Stimulated activated CD8-positive, alpha-beta memory T cell treated with anti-CD3 and anti-CD28 coated beads, Interleukin-15, amount 100 ng/mL, for 24 hours (primary cell): ENCODE measurements at places on chromosomes 7 and 10.

- DNase-seq: no peak
These were observed 51.8 kb upstream of the PRR15 start for GRCh38 chr7:29511851-29512250.

GRCh38 chr10:84654671-84655070 is 326.3 kb downstream of the CCSER2 start:
- DNase-seq: no peak

DNA sequence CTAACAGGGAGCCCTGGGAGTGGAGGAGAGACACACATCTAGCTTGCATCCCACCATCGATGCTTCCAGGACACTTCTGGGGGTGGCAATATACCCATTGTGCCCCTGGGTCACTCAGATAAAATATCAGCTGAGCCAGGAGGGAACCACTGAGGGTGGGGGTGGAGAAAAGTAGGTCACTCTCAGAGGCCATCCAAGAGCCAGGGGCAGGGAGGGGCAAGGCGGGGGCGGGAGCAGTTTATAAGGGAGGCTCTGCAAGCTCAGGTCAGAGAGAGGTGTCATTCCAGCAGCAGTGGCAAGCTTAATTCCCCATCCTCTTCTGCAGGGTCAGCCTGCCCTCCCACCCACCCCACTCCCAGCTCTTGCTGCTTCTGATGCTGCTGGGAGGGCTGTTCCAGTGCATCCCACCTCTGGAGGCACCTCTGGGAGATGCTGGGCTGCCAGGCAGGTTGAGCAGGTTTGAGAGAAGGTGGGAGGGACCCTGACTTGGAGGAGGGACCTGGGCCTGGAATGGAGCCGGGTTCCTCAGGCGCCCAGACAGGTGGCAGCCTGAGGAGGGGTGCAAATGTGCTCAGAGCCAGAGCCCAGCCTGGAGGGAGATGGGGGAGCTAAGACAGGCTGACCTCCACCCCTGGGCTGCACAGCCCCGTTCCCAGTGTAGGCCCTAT is 20.1 kb upstream of the TLX1 start:
- DNase-seq: no peak

DNA sequence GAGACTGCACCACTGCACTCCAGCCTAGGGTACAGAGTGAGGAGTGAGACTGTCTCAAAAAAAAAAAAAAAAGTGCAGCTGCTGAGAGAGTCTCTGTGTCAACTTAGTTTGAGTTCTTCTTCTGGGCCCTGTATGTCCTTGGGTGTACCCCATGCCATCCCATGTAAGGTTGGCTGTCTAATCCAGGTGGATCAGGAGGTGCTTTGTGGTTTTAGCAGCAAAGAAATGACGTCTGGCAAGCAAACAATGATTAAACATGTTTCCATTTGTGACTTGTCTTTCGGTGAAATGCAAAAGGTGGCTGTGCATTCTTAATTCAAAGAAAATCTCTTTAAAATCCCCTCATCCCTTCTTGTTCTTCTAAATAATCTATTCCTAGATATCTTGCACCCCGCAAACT is 255.9 kb downstream of the ANKRD30A start:
- DNase-seq: no peak

DNA sequence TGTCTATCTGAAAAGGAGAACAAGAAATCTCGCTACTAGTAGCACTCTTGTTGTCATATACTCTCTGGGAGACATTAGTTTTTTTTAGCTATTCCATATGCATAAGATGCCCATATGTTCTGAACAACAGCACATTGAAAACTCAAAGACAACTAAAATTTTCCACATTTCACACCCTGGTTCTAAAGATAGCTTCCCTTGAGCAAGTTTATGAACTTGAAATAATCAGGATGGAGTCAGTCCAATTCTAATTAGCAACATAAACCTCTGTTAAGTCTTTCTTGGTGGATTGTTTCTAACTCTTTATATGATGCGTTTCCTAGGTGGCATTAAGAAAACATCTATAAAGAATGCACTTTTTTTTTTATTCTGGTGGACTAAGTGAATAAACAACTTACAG is 1095.3 kb downstream of the GRM8 start:
- DNase-seq: no peak

DNA sequence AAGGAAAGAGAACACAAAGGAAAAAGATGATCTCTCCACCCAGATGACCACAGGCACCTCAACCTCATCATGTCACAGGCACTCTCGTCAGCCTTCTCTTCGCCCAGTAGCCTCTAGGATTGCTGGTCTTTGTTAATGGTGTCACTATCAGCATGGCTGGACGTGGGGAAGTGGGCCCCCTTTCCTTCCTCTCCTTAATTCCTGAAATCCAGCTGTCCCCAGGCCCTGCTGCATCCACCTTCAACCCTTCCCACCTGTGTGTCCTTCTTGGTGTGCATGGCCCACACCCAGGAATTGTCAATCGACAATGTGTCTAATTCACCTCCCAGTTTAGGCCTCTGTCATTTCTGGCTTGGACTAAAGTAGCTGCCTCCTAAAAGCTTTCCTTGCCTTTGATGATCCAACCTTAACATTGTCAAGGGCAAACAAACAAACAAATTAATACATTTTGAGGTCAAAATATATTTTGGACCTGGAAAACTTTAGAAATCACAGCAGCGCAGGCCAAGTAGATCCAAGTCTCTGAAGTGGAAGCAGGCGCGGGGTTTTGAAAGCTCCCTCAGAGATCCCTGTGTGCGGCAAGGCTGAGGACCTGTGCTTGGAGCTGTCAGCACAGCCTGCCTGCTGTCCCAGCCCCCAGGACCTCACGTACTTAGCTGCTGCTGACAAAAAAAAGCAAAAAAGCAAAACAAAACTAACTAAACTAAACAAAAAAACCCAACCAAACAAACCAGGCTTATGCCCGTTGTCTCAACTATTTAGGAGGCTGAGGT is 193.3 kb upstream of the LYZL2 start:
- no peak for DNase-seq

GRCh38 chr7:105141068-105141467 is 127.1 kb downstream of the KMT2E start:
- no peak for DNase-seq

GRCh38 chr7:100166317-100166940 is 2.0 kb downstream of the GAL3ST4 start:
- no peak for DNase-seq

DNA sequence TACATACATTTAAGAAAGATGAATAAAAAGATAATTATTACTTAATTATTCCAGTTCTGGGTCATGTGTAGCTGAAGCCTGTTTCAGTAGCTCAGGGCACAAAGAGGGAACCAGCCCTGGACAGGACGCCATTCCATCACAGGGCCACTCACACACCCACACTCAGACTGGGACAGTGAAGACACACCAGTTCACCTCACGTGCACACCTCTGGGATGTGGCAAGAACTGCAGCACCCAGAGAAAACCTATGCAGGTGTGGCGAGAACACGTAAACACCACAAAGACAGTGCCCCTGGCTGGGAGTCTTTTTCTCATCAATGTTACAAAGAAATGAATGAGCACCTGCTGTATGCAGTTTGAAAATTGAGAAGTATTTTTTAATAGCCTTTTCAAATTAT is 1.6 kb upstream of the IDI1 start:
- DNase-seq: no peak

DNA sequence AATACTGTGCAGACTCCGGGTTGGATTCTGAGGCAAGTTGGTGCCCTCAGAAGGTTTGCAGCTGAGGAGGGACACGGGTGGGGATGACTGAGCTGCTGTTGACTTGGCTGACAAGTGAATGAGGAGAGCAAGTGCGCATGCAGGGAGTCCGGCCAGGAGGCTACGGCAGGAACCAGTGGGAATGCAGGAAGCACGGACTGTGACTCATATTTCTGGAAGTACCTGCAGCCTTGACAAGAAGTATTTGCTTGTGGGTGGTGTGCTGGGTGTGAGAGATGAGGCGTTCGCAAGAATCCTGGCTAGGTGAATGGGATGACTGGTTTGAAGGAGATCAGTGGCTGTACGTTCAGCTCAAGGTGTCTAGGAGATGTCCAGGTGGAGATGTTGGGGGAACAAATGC is 30.8 kb upstream of the FXYD4 start:
- DNase-seq: no peak

DNA sequence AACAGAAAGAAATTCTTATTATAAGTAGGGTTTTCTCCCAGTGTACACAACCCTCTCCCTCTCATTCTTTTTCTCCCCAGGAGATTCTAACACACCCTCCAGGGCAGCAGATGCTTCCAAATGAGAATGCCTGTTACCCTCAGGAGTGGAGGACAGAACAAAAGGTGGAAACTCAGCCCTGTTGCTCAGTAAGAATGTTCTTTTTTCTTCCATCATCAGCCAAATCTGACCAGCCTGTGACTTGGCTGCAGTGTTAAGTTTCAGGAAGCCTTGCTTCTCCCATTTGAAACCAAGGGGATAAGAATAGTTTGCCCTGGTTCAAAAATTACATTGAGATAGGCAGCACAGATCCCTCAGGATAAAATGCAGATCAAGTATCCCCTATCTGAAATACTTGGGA is 77.5 kb upstream of the EEPD1 start:
- DNase-seq: no peak

GRCh38 chr7:155843426-155844018 is 31.3 kb upstream of the SHH start:
- DNase-seq: no peak

DNA sequence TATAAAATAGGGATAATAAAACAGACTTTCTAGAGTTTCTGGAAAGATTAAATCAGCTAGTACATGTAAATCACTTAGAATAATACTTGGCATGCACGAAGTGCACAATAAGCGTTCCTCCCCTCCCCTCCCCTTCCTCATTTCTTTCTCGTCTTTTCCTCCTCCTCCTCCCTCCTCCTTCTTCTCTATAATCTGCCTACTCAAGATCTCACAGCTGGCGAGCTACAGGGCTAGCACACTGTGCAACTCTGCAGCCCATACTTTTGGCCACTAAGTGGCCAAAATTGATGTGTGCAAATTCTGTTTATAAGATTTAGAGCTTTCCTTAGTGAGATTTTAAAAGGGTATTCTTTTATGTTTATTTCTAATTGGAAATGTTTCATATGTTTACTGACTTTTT is 565.3 kb downstream of the PHTF2 start:
- no peak for DNase-seq

DNA sequence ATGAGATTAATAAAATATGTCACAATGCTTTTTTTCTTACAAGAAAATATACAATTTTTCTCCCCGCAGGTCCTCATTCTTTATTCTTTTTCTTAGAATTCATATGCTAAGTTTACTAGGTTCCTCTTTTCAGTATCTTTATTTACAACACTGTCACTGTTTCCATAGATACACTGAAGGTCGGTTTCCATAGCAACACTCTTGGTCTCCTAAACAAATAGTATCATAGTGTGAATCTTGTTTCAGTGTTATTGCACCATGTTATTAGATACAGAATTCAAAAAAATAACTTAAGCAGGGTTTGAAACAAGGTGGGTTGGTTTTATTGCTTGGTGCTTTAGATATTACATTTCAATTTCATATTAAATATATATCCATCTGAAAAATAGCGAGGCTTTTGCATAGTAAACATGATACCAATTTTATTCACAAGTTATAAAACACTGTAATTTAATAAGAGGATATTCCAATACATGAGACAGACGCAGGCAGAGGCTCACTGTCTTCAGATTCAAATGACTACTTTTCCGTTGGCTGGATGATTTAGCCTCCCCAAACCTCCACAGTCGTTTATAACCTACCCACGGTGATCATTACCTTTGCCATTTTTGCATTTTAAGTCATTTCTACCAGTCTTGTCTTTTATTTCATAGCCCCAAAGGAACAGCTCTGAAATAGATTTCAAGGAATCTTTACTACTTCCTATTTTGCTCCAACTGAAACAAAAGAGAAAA is 88.9 kb upstream of the KLF6 start:
- no peak for DNase-seq

DNA sequence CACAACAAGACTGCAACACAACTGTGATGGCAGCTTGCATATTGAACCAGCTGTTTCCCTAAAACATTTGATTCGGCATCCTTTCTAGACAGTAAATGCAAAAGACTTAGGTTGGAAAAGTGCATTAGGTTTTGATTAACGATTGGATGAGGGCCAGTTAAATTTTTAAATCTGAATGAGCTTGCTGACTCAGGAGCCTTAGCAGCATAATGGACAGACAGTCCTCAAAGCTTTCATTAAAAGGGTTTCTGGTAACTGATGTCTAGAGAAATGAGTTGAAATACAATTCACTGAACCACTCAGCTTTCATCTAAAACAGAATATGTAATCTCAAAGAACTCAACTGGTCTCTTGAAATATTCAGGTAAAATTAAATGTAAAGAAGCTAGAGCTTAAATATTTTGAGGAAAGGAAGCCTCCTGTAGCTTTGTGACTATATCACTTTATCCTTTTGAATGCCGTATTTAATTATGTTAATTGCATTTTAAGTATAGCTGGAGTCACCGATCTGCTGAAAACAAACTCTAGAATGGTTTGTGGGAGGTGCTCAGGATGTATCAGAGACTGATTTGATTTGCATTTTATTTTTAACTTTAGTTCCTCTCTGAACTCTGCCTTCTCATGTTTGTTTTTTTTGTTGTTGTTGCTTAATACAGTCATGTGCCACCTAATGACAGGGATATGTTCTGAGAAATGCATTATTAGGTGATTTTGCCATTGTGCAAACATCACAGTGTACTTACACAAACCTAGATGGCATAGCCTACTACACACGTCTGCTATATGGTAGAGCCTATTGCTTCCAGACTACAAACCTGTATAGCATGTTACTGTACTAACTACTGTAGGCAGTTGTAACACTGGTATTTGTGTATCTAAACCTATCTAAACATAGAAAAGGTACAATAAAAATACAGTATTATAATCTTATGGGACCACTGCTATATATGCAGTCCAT is 29.2 kb upstream of the ATRNL1 start:
- DNase-seq: no peak

GRCh38 chr10:76399226-76399625 is 967.8 kb downstream of the LRMDA start:
- no peak for DNase-seq
